ENCODE measurements at places on chromosomes 6 and 20. TPM values are rescaled to one million over a fixed set of nuclear protein-coding genes. Genes with fewer than 3 reads are reported as not detected.

The GABRR1 gene
- total RNA-seq: not detected

The LHFPL5 gene
- not detected for total RNA-seq

The TRIM15 gene
- total RNA-seq: not detected

The PLCB1 gene
- 21.6 TPM for total RNA-seq

DNA sequence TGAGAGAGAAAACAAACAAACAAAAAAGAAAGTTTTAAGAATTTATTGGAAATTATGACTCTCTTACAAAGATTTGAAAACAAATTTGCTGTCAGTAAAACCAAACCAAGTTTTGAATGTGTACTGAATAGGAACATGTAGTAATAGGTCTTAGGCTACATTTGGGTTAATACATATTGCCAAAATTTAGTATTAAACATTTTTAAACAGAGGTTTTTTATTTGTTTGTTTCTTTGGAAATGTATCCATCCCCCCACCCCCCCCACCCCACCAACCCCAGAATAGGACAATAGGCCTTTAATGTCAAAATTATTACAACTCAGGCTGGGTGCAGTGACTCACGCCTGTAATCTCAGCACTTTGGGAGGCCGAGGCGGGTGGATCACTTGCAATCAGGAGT lies 2.5 kb downstream of the C6orf118 start:
- no peak overlapping the region for H3K27ac ChIP-seq
- H3K27me3 ChIP-seq: no peaks in the 10 kb centered on the region
- H3K4me1 ChIP-seq: no peaks in the 10 kb centered on the region
- H3K4me3 ChIP-seq: no peak overlapping the region
- H3K36me3 ChIP-seq: no peaks in the 10 kb centered on the region

DNA sequence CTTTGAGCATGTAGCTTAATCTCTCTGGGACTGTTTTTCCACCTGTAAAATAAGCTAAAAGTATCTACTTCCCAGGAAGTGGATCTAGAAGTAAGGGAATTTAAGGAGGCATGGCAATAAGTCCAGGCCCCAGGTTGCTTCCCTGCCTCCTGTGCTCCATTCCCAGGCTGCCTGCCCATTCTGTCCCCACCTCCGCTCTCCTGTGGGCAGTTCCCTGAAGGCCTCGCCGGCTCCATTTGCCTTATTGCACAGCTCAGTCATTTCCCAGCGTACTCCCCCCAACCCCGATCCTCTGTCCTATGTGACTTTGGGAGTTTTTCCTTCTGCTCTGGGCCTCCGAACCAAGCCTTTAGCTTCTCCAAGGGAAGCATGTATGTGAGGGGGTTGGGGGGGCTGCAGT lies 4.6 kb downstream of the SLC29A1 start:
- H3K27me3 ChIP-seq: no peaks in the 10 kb centered on the region
- peaks cover 48% of the 10 kb centered on the region for H3K36me3 ChIP-seq
- H3K4me3 ChIP-seq: no peak overlapping the region
- no peak overlapping the region for H3K27ac ChIP-seq
- no peak for DNase-seq

- peaks cover 16% of the 10 kb centered on the region for H3K4me1 ChIP-seq
- no peak for DNase-seq
- no peak overlapping the region for H3K27ac ChIP-seq
- no peaks in the 10 kb centered on the region for H3K27me3 ChIP-seq
These were observed 180.1 kb downstream of the TSHZ2 start for GRCh38 chr20:53152228-53152627.

- no peaks in the 10 kb centered on the region for H3K4me1 ChIP-seq
- H3K27ac ChIP-seq: no peak overlapping the region
- H3K27me3 ChIP-seq: no peaks in the 10 kb centered on the region
- H3K36me3 ChIP-seq: no peaks in the 10 kb centered on the region
- DNase-seq: no peak
- no peak overlapping the region for H3K4me3 ChIP-seq
These were observed 280.2 kb downstream of the COL12A1 start for GRCh38 chr6:74925683-74926082.

DNA sequence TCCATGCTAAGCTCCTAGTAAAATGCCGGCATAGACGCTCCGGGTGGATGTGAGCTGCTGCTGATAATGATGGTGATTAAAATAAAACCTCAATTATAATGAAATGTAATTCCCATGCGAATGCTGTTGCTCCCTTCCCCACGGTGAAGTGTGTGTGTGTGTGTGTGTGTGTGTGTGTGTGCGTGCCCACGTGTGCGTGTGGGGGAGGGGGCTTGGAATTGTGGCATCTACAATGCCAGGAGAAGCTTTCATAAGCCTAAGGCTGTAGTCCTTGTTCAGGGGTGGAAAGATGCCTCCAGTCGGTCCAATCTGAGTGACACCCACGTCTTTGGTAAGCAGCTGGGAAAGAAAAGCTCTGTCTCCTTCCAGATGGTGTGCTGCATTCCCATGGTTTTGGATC lies 137.9 kb downstream of the CDH26 start:
- no peak overlapping the region for H3K27ac ChIP-seq
- H3K4me1 ChIP-seq: no peaks in the 10 kb centered on the region
- DNase-seq: no peak

DNA sequence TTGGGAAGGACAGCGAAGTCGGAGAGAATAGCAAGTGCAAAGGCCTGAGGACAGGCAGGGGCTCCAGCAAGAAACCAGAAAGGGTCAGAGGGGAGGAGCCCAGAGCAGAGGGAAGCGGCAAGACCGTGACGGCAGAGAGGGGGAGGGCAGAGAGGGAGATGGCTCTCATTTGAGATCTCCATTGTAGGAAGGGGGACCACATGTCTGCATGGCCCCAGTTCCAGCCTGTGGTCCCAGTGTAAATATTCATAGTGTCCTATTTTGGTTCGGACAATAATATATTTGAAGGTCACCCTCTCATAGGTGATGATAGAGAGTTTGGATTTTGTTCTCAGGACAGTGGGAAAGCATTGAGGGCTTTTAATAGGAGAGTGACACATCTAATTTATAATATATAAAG lies 231.1 kb upstream of the RNF24 start:
- H3K36me3 ChIP-seq: no peaks in the 10 kb centered on the region
- H3K4me3 ChIP-seq: no peak overlapping the region
- H3K4me1 ChIP-seq: peaks cover 16% of the 10 kb centered on the region
- H3K27me3 ChIP-seq: peaks cover 83% of the 10 kb centered on the region
- no peak for DNase-seq

The TRIM40 gene
- not detected for total RNA-seq

The TMEM244 gene
- total RNA-seq: not detected

The HLA-DOB gene
- 62.9 TPM for total RNA-seq

The TFAP2D gene
- total RNA-seq: not detected

DNA sequence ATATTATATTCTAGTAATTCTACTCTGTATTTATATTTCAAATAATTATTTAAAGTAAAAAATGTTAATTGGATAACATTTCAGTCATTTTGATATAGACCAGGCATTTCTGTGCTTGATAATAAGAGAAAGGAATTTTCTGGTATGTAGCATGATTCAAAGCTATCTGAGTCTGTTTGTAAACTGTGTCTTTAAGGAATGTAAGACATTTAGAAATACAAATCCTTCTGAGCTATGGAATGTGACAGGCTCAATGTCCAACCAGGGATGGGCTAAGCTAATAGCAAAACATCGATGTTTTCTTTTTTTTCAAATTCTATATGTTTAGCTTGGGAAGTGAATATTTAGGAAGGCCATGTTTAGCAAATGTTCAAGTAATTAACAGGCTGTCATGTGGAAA lies 41.5 kb upstream of the FAM83B start:
- no peak overlapping the region for H3K4me3 ChIP-seq
- peaks cover 4% of the 10 kb centered on the region for H3K4me1 ChIP-seq
- no peak for DNase-seq
- H3K36me3 ChIP-seq: no peaks in the 10 kb centered on the region
- H3K27ac ChIP-seq: no peak overlapping the region

The SLC16A10 gene
- total RNA-seq: 12.1 TPM

The GJA10 gene
- total RNA-seq: not detected

GRCh38 chr6:150775415-150776203 lies 89.9 kb upstream of the MTHFD1L start:
- H3K36me3 ChIP-seq: no peaks in the 10 kb centered on the region
- peak; percentile 40 for DNase-seq
- no peak overlapping the region for H3K27ac ChIP-seq
- no peaks in the 10 kb centered on the region for H3K4me1 ChIP-seq
- no peaks in the 10 kb centered on the region for H3K27me3 ChIP-seq

- H3K27ac ChIP-seq: no peak overlapping the region
- H3K4me1 ChIP-seq: no peaks in the 10 kb centered on the region
- DNase-seq: no peak
These were observed 31.1 kb upstream of the DLGAP4 start for GRCh38 chr20:36275011-36275410.

DNA sequence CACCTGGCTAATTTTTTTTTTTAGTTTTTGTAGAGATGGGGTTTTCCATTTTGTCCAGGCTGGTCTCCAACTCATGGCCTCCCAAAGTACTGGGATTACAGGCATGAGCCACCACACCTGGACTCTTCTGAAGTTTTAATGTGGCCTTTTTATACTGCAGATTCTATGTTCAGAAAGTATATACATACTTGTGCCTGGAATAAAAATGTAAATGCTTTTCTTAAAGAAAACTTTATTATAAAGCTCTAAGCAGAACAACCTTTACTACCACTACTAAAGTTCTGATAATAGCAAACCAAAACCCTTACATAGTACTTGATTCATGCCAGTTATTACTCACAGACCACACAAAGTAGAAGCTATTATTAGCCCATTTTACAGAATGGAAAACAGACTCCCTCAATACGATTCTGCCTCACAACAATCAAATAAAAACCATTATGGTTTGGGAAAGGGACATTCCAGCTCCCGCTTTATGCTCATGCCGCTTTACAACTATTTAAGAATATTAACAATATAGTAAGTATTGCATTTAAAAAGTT lies 5.3 kb downstream of the PHIP start:
- H3K27me3 ChIP-seq: no peaks in the 10 kb centered on the region
- no peak overlapping the region for H3K27ac ChIP-seq

DNA sequence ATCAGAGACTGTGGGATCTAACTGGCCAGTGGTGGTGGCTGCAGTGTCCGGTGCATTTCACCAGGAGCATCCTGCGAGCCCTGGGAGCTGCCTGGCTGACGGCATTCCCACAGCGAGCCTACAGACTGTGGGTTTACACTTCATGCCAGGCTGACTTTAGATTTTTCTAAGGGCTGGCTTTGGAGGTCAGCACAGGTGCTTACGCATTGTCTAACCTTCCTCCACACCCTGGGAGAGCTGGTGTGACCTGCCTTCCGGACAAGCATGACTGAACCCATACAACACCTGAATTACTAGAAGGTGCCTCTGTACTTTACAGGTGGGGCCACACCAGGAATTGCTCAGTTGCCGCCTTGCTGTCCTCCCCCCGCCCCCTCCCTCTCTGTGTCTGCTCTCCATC lies 96.2 kb downstream of the RREB1 start:
- H3K4me3 ChIP-seq: no peak overlapping the region
- no peak for DNase-seq
- H3K27me3 ChIP-seq: no peaks in the 10 kb centered on the region
- H3K27ac ChIP-seq: peak overlapping the region; percentile 10

The ELOVL5 gene
- 25.4 TPM for total RNA-seq

GRCh38 chr6:75855052-75855451 lies 106.0 kb downstream of the MYO6 start:
- H3K36me3 ChIP-seq: peaks cover 39% of the 10 kb centered on the region
- H3K4me1 ChIP-seq: no peaks in the 10 kb centered on the region
- peak; percentile 36 for DNase-seq

The ZNF341 gene
- total RNA-seq: 0.58 TPM

GRCh38 chr20:38812709-38813573 lies 7.4 kb downstream of the PPP1R16B start:
- H3K4me3 ChIP-seq: no peak overlapping the region
- no peak for DNase-seq
- no peak overlapping the region for H3K27ac ChIP-seq

DNA sequence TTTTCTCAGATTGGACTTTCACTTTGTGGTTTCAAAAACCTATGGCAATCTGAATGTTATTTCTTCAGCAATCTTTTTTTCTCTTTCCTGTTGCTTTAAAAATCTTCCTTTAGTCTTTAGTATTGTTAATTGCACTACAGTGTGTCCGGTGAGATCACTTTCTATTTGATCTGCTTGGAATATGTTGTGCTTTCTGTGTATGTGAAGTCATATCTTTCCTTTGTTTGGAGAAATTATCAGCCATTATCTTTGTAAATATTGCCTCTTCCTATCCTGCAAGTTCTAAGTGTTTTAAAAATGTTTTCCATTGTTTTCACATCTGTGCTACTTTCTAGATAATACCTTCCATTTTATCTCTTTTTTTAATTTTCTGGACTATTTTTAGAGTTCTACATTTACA lies 171.4 kb upstream of the PRSS16 start:
- DNase-seq: no peak
- H3K27ac ChIP-seq: no peak overlapping the region
- no peaks in the 10 kb centered on the region for H3K36me3 ChIP-seq
- H3K4me1 ChIP-seq: peaks cover 3% of the 10 kb centered on the region

GRCh38 chr20:63217706-63218105 lies 1.8 kb upstream of the YTHDF1 start:
- H3K27me3 ChIP-seq: no peaks in the 10 kb centered on the region
- DNase-seq: peak; percentile 64

GRCh38 chr20:19944772-19945459 lies 72.2 kb upstream of the NAA20 start:
- no peak overlapping the region for H3K4me3 ChIP-seq
- peak overlapping the region; percentile 83 for H3K27ac ChIP-seq
- H3K36me3 ChIP-seq: peaks cover 4% of the 10 kb centered on the region
- no peaks in the 10 kb centered on the region for H3K27me3 ChIP-seq
- peaks cover 43% of the 10 kb centered on the region for H3K4me1 ChIP-seq

The ENPP5 gene
- 2.2 TPM for total RNA-seq

DNA sequence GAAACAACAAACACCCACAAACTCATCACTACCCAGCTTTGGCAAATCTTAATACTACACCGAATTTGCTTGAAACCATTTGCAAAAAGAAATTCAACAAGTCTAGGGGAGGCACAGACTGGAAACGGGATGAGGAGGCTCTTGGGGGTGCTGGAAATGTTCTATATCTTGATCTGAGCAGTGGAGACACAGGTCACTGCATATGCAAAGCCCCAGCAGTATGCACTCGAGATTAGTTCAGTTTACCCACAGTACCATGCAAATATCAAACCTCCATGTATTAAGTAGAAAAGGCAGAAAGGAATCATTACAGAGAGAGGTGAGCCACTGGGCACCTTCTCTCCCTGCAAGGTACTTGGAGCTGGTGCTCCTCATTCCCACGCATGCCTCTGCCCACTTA lies 75.9 kb downstream of the PREX1 start:
- peaks cover 5% of the 10 kb centered on the region for H3K36me3 ChIP-seq
- DNase-seq: no peak
- no peaks in the 10 kb centered on the region for H3K27me3 ChIP-seq
- H3K4me3 ChIP-seq: no peak overlapping the region
- H3K4me1 ChIP-seq: peaks cover 48% of the 10 kb centered on the region

GRCh38 chr20:46691196-46691595 lies 2.0 kb upstream of the TP53RK start:
- no peak overlapping the region for H3K4me3 ChIP-seq
- no peak overlapping the region for H3K27ac ChIP-seq
- no peaks in the 10 kb centered on the region for H3K27me3 ChIP-seq
- peaks cover 9% of the 10 kb centered on the region for H3K36me3 ChIP-seq
- H3K4me1 ChIP-seq: peaks cover 31% of the 10 kb centered on the region

The SNAI1 gene
- total RNA-seq: 0.37 TPM

The OXT gene
- not detected for total RNA-seq

The KHDC1L gene
- total RNA-seq: not detected

Measured in stomach (tissue), 19 donors.